Mesendoderm (in vitro differentiated cells): ENCODE measurements at places on chromosomes 4 and X.

DNA sequence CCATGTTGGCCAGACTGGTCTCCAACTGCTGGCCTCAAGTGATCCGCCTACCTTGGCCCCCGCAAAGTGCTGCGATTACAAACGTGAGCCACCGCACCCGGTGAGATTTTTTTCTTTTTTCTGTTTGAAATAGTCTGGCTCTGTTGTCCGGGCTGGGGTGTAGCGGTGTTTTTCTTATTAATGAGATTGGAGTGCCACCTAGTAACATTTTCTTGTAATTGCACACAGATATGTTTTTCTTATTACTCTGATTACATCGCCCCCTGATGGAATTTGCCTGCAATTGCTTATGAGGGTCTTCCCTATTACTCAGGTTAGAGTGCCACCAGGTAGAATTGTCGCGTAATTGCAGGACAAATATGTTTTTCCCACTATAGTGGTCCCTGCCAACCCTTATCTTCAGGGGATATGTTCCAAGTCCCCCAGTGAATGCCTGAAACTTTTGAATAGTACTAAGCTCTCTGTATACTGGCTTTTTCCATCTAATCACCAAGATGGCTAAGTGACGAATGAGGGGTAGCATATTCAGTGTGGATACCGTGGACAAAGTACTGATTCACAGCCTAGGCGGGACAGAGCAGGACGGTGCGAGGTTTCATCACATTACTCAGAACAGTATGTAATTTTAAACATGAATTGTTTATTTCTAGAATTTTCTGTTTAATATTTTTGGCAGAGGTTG is 8.6 kb upstream of the PDHA1 start:
- DNase-seq = peak; percentile 80

DNA sequence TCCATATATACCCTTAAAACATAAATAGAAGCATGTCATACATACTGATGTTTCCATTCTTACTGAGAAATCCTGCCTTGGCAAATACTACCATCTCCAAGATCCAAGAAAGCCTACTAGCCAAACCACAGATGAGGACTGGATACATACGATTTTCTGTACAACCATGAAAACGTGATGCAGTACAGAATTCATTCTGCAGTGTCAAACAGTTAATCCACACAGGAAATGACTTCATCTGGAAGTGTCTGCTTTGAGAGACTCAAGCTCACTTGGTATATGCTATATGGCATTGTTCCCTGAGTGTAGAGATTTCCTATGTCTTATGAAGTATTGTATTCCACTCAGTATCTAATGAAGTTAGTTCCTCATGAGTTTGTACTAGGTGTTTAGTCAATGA is 94.3 kb downstream of the CT47B1 start:
- DNase-seq = no peak

GRCh38 chr4:98068495-98068894 is 74.8 kb downstream of the STPG2 start:
- no peak for DNase-seq

GRCh38 chr4:5257086-5257485 is 205.8 kb downstream of the STK32B start:
- no peak for DNase-seq

DNA sequence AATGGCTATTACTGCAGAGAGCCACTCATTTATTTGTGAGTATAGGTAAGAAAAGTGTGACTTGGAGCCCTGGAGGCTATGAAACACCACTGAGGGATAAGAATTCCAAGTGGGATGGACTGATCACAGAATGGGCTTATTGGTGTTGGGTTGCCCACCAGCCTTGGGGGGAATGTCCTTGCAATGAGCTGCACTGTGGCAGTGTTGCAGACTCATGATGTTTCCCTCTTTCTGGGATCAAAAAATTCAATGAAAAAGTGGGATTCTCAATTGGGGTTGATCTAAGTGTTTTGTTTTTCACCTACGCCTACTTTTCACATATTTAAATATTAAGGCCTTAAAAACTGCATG is 1024.5 kb upstream of the PCDH10 start:
- no peak for DNase-seq

- no peak for DNase-seq
Observed at GRCh38 chr4:147009875-147010274, 64.2 kb upstream of the TTC29 start.

GRCh38 chr4:2754848-2755819 is 1.0 kb downstream of the TNIP2 start:
- no peak for DNase-seq

GRCh38 chr4:54238389-54238788 is 9.3 kb downstream of the PDGFRA start:
- no peak for DNase-seq

- peak; percentile 63 for DNase-seq
Observed at GRCh38 chr4:182255441-182256190, 12.4 kb downstream of the TENM3 start.

DNA sequence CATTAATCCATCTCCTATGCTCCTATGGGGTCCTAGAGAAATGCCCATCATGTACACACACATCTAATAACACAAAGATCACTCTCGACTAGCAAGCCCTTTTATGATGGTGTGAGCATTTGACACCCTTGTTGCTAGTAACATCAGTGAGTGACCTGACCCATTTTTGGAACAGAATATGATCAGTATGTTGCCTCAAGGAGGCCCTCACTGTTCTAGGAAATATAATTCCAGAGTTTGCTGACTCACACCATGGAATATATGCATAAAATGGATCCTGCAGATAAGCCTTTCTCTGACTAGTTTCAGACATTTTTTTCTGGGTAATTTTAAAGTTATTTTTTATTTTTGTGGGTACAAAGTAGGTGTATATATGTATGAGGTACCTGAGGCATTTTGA is 121.8 kb downstream of the AR start:
- no peak for DNase-seq

DNA sequence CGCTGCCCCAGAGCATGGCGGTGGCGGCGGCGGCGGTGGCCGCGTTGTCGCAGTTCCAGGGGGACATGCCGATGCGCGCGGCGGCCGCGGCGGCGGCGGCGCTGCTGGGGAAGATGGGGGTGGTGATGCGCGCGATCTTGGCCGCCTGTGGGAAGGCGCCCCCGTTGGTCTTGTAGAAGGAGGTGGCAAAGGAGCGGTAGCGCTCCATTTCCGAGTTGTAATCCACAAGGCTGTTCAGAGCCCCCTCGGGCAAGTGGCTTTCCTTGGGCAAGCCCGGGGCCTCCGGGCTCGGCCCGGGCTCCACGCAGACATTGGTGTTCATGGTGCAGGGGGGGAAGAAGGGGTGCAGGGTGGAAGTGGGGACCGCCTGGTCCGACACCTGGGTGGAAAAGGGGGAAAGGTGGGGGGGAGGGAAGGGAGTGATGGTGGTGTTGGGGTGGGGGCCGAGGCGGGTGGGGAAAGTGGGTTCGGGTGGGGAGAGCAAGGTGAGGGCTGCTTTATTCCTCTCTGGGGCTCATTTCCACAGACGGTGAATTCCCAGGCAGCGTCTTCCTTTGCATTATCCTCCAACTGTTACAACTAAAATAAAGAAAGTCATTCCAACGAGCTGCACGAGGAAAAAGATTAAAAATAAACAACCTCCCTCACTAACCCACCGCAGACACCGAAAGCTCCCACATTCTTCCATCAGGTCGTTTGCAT is 3.1 kb downstream of the CXXC4 start:
- DNase-seq = peak; percentile 69

- DNase-seq = no peak
Observed at GRCh38 chrX:135307171-135307570, 2.1 kb upstream of the ETDC start.

DNA sequence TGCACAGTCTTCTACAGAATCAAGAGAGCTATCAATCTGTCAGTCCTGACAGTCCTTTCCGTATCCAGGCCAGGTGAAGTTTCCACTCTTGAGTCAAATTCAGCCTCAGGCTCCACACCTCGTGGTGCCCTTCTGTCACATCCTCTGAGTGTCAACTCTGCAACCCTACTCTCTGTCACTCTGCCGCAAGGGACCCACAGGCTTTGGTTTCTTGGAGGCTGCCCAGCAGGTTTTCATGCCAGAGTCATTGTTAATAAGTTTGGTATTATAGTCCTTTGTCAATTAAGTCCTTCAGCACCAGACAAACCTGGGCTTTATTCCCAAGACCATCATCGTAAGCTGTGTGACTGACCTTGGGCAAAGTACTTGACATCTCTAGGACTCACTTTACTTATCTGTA is 83.4 kb upstream of the KLHL13 start:
- no peak for DNase-seq

- no peak for DNase-seq
Observed at GRCh38 chr4:55398461-55398860, 2.7 kb downstream of the TMEM165 start.

GRCh38 chrX:8284131-8284530 is 113.1 kb upstream of the VCX2 start:
- DNase-seq = no peak

GRCh38 chrX:73214426-73215094 is at the start of gene NAP1L2:
Gene NAP1L2, minus strand, starts transcription at chrX:73214851. Its CDS starts 359 bp downstream, at chrX:73214492.
- DNase-seq = peak; percentile 84

- no peak for DNase-seq
Observed at GRCh38 chrX:23656684-23657083, 10.6 kb upstream of the PRDX4 start.

DNA sequence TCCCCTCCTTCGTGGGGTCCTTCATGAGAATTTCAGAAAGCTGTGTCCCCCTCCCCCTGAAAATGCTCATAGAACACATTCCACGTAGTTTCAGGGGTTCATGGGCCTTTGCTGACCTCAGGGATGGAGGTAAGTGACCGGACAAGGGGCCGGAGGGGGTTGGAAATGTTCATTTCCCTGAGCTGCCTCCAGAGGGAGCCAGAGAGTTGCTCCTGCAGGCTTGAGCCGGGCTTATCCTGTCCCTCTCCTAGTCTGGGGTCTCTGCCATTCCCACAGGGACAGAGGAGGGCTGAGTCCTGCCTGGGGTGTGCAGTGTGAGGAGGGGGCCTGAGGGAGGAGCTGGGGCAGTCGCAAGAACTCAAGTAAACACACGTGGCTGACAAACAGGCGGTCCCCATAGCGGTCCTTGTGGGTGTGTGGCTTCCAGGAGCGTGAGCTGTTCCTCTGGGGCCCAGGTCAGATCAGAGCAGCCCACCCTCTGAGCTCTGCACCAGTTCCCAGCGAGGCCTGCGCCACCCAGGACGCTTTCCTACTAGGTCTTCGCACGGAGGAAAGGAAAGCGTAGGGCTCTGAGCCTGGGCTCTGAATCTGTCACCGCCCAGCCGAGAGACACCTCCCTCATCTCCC is 62.5 kb downstream of the WFS1 start:
- DNase-seq = peak; percentile 59

GRCh38 chr4:39051492-39051891 is 10.5 kb upstream of the KLHL5 start:
- no peak for DNase-seq

DNA sequence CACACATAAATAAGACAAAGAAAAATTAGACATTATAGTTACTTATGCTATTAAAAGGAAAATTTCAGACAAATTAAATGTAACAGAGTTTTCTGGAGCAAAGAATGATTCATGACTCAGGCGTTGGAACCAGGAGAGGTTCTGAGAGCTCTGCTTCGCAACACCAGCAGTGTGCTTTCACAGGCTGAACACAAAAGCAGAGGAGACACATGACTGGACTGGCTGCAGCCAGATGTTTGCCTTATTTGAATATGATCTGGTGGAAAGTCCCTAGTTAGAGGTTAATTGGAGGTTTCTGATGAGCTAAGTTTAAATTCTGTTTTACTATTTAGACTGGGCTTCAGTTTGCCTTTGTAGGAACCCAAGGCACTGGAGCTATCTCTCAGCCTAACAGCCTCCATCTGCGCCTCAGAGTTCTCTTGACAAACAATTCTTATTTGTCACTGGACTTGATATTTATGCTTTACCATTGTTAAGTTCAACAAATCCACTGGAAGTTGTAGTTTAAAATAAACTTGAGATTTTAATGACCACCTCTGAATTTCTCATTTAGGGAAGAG is 16.2 kb downstream of the BOD1L1 start:
- no peak for DNase-seq

DNA sequence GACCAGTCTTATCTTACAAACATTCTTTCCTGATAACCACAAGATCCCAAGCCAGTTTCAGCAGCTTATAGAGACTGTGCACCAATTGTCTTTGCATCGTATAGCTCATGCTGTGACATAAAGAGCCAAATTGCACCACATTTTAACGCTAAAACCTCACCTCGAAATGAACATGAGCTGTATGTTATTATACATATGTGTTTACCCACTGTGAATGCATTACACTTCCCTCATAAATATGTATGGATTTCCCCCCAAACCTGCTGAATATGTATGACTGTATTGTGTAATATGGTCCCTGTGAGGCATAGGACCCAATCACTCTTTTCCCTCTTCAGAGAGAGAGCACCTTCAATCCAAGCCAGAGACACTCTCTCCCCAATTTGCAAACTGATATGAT is 692.4 kb downstream of the NLGN4X start:
- DNase-seq = no peak

GRCh38 chr4:143564472-143564871 is 51.0 kb downstream of the SMARCA5 start:
- no peak for DNase-seq

DNA sequence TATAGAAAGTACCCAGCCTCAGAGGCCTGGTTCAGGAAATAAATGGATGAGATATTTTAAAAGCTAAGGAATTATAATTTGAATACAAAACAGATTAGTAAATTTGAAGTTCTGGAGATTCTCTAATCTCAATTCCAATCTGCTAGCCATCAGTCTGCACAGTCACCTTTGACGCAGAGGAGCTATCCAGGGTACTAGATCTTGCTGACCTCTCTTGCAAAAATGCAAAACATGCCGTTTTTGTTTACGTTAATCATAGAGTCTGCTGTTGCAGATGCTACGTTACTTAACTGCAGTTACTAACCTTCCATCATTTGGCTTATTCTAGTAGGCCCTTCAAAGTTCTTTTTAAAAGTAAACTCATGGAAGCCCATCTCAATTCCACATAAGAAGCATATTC is 10.4 kb downstream of the CCSER1 start:
- peak; percentile 41 for DNase-seq

- DNase-seq = peak; percentile 92
Observed at GRCh38 chrX:118560489-118560888, 64.9 kb downstream of the DOCK11 start.

GRCh38 chrX:110004731-110005369 is 1.9 kb downstream of the TMEM164 start:
- DNase-seq = no peak

GRCh38 chrX:66167431-66167830 is 3.4 kb downstream of the HEPH start:
- no peak for DNase-seq

- no peak for DNase-seq
Observed at GRCh38 chr4:16136827-16137226, 53.0 kb upstream of the PROM1 start.
